Activated naive CD4-positive, alpha-beta T cell (primary cell): ENCODE measurements at places on chromosomes 2 and 18.
A peak's percentile ranks its signal among the peaks of the same experiment; 100 is the strongest.

- no peak for DNase-seq
These were observed 69.7 kb downstream of the NCK2 start for GRCh38 chr2:105814291-105814940.

DNA sequence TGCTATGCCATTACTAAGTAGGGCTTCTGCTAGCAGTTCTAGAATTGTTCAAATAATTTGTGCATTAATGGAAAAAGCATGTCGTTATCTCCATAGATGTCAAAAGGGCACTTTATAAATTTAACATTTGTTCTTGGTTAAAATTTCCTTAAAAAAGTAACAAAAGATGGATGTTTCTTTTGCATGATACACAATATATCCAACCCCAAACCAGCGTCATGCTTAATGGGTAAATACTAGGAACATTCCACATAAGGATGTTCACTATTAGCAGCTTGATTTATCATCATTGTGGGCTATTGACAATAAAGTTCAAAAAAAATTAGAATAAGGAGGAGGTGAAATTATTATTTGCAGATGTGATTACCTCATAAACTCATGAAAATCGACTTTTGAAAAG is 79.7 kb downstream of the GREB1L start:
- DNase-seq, result no peak

DNA sequence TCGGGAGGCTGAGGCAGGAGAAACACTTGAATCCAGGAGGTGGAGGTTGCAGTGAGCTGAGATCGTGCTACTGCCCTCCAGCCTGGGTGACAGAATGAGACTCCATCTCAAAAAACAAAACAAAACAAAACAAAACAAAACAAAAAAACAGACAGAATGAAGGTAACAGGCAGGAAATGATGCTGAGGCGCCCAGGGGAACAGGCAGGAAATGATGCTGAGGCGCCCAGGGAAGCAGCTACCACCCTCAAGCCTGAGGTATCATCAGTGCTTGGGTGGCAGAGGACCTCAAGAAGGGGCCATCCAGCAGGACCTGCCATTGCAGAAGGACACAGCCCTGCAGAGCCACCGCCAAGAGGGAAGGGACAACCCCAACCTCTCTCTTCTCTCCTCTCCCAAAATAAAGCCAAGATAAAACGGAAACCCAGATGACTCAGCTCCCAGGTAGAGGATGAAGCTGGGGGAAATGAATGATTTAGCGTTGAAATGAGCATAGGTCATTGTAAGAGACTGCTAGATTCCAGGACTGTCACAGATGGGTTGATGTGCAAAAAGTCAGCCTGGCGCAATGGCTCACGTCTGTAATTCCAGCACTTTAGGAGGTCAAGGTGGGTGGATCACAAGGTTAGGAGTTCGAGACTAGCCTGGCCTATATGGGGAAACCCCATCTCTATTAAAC is 19.3 kb downstream of the SOWAHC start:
- no peak for DNase-seq

DNA sequence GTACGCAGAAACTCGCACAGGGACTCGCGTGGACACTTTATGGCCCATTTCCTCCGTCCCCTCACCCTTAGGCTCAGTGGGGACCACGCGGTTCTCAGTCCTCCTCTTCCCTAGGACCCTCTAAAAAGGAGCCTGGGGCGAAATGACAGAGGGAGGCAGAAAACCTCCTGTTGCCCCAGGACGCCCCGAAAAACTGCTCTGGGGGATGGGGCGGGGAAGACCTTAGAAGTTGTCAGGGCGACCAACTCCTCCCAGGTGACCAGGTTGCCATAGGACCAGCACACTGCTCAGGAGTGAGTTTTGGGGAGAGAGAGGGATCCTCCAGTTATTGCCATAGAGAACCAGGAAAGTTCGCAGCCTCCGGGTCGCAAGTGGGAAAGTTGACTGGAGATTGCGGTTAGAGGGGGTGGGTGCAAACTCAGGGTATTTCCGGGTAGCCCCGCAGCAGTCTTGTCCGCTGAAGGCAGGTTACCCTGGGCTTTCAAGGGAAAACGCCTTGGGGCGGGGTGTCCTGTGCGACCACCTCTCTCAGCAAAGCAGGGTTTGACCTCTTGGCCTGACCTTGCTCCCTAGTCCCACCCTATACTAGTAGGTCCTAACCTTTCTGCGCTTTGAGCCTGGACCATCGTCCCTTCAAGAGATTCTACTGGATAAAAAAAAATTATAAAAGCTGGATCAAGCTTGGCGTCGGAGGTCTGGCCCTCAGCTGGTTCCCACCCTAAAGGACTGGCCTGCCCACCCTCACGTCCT is 7.8 kb upstream of the PAX3 start:
- DNase-seq, result no peak

- no peak for DNase-seq
These were observed 66.9 kb downstream of the LTBP1 start for GRCh38 chr2:33013684-33014110.

- no peak for DNase-seq
These were observed 109.2 kb downstream of the FSHR start for GRCh38 chr2:49045083-49045482.

DNA sequence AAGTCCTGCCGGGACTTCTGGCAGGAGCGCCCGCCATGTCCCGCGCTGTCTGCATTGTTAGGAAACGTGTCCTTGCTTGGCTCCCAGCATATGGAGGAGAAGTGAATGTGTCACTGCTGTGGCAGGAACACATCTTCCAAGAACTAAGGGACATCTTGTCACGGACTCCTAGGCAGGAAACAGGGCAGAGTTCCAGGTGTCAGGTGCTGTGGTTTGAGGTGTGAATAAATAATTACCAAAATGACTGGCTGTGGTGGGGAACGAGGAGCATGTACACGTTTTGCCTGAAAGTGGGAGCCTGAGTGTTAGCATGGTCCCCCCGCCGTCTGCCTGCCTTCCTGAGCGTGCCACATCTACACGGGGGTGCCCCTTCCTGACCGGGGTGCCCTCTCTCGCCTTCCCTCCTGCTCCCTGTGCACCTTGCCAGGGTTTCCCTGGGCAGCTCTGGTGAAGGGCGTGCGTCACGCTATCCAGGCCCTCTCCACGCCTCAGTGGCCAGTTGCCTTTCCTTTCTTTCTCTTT is 237.5 kb downstream of the LDLRAD4 start:
- no peak for DNase-seq

- peak; percentile 9 for DNase-seq
These were observed 199.8 kb downstream of the CLIP4 start for GRCh38 chr2:29314816-29315571.

GRCh38 chr2:12762976-12763375 is 46.2 kb downstream of the TRIB2 start:
- DNase-seq, result no peak

GRCh38 chr2:3913166-3913565 is 209.8 kb downstream of the DCDC2C start:
- DNase-seq, result no peak

- no peak for DNase-seq
These were observed 46.5 kb upstream of the SLC1A4 start for GRCh38 chr2:64942693-64943092.

DNA sequence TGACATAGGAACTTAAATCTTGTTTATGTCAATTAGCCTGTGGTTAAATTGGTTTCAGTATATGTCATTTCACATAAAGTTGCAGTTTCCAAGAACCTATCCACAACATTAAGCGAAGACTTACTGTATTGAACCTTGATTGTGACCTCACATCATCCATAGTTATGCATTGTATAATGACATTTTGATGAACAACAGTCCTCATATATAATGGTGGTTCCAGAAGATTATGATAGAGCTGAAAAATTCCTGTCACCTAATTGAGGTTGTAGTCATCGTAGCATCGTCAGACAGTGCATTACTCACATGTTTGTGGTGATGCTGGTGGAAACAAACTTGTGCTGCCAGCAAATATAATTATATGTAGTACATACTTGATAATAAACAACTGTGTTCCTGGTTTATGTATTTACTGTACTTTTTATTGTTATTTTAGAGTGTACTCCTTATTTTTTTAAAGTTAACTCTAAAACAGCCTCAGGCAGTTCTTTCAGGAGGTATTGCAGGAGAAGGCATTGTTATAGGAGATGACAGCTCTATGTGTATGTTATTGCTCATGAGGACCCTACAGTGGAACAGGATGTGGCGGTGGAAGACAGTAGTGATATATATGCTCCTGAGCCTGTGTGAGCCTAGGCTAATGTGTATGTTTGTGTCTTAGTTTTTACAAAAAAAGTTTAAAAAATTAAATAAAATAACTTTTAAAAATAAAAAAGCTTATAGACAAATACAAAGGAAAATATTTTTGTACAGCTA is 56.6 kb downstream of the UBE2E3 start:
- no peak for DNase-seq

DNA sequence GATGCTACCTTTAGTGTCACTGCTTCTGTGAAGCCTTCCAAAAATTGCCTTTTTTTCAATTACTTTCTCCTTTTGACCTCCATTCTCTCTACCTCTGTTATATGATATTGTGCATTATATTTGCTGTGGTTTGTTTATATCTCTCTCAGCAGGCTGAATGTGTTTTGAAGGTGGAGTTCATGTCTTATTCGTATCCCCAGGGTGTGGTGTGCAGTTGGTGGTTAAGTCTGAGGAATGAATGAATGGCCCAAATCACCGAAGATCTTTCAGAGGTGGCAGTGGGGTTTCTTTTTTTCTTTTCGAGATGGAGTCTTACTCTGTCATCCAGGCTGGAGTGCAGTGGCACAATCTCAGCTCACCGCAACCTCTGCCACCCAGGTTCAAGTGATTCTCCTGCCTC is 53.5 kb upstream of the MAP4K3 start:
- DNase-seq, result no peak

- DNase-seq, result peak; percentile 45
These were observed 66.8 kb upstream of the ASAP2 start for GRCh38 chr2:9139491-9140443.

DNA sequence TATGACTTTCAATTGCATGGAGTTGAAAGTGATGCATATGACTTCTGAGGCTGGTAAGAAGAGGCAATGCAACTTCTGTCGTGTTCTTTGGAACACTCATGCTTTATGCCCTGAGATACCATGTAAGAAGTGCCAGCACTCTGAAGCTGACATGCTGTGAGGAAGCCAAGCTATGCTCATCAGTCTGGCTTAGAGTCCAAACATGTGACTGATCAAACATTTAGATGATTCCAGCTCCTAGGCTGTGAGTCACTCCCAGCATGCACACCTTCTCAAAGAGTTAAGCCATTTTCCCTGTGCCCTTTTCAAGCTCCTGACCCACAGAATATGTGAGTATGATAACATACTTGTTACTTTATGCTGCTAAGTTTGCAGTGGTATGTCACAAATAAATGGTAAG is 15.8 kb upstream of the VRK2 start:
- no peak for DNase-seq

DNA sequence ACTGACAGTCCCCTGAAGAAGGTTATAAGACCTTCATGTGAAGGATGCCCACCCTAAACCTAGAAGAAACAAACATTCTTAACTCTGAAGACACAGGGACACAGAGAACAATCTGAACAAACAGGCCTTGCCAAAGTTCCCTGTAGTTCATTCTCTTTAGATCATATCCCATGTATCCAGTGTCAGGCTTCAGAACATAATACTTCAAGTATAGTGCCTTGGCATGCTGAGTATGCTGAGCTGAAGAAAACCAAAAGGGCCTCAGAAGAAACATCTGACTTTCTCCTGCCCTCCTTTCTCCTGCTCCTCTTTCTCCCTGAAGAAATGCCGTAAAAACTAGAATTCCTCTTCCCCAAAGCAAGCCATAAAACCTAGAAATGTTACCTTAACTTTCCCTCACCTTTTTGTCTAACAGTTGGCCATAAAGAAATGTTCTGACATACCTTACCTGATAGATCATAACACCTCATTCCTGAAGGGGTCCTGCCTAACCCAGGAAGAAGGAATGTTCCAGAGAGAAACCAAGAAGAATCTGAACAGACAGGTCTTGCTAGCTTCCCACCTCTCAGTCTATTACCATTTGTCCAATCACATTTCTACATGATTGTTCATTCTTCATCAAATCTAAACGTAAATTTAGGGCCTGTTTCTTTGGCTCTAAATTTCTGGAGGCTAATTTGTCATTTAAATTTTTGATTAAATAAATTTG is 160.1 kb upstream of the ZC3H15 start:
- no peak for DNase-seq

DNA sequence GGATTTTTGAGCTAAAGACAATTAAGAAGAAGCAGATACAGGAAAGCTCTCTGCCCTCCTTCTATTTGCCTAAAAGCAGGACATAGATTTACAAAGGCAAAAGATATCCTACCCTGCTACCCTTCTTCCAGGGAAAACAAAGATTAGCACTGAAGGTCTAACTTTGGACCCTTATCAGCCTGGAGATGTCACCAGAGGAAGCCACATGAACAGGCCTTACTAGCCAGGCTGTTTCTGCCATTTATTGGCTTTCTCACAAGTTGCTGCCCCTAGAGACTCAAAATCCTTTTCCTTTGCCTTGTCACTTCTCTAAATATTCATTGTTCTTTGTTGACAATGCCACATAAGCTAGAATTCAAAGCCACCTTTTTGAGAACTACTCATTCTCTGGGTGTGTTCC is 147.3 kb downstream of the B3GNT2 start:
- DNase-seq, result no peak
